ENCODE measurements at places on chromosomes 7 and 10. TPM values are rescaled to one million over a fixed set of nuclear protein-coding genes. Genes with fewer than 3 reads are reported as not detected.

DNA sequence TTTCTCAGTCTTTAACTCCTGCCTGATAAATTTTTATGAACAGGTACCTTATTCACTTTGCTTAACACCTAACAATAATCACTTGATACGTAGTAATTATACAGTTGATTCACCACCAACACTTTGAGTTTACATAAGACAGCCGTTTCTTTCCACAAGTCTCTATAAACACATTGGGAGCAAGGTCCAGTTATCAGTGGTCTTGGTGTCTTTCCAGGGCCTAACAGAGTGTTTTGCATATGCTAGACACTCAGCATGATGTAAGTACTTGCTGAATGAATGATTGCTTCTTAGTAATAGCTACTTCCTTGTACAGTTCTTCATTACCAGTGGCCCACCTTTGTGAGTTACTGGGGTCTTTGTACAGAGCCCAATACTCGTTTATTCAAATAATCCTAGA lies 6.4 kb downstream of the CLDN12 start:
- DNase-seq: no peak
- no peaks in the 10 kb centered on the region for H3K4me1 ChIP-seq
- H3K27me3 ChIP-seq: no peaks in the 10 kb centered on the region
- peaks cover 6% of the 10 kb centered on the region for H3K36me3 ChIP-seq

DNA sequence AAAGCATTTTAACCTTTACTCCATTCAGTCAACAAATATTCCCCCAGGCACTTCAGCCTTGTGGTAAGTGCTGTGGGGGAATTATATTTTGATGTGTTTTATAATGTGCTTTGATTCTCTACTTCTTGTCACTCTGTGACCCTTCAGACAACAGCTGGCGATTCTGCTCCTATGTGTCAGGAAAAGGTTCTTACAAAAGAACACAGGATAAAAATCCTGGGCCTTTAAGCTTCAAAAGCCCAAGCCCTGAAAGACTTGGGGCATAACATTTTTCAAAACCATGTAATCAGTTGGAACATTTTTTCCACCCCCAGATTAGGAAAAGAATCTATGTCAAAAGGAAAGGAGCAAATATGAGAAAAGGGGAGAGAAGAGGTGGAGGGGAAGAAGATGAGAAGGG lies 37.8 kb upstream of the LRRC17 start:
- peaks cover 15% of the 10 kb centered on the region for H3K4me1 ChIP-seq
- peaks cover 1% of the 10 kb centered on the region for H3K36me3 ChIP-seq
- no peaks in the 10 kb centered on the region for H3K27me3 ChIP-seq
- no peak for DNase-seq

DNA sequence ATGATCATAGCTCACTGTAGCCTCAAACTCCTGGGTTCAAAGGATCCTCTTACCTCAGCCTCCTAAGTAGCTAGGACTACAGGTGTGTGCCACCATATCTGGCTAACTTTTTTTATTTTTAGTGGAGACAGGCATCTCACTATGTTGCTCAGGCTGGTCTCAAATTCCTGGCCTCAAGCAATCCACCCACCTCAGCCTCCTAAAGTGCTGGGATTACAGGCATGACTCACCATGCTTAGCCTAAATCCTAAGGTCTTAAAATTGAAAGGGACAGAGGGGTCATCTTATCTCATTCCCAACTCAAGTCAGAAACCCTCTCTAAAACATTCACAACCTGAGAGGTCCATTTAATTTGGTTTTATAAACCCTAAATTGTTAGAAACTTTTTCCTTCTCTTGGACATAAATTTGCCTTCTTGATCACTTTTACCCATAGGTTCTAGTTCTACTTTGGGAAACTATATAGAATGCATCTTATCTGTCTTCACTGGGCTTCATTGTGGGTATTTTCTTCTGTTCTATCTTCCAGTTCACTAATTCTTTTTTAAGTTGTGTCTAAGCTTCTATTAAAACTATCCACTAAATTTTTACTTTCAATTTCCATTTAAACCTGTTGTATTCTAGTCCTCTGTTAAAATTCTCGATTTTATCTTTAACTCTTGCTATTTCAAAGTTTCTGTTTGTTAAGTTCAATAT lies 183.4 kb upstream of the KAT6B start:
- peaks cover 1% of the 10 kb centered on the region for H3K4me1 ChIP-seq
- H3K36me3 ChIP-seq: peaks cover 16% of the 10 kb centered on the region
- H3K27me3 ChIP-seq: no peaks in the 10 kb centered on the region
- H3K4me3 ChIP-seq: no peak overlapping the region

Gene VSTM4
- total RNA-seq: not detected

Gene PDE6C
- total RNA-seq: not detected

Gene COX19
- total RNA-seq: 26.2 TPM

Gene NFE2L3
- total RNA-seq: 10.3 TPM

Gene SPDYE1
- total RNA-seq: not detected
